ENCODE measurements at places on chromosomes 3 and 15.
A peak's percentile ranks its signal among the peaks of the same experiment; 100 is the strongest.

DNA sequence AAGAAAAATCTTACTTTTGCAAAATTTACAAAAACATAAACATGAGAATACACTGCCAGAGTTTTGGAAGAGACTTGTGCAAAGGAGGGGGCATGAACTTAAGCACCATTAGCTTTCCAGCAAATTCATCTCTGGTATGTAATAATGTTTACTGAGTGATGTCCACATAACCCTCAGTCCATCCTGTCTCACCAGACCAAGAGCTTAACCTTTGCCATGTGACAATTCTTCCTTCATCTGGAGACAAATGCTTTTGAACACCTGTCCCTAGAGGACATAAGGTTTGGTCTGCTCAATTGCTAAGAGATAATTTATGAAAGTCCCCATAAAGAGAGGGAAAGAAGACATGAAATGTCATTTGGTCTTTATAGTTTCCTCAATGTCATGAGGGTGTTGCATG, 412.3 kb downstream of the ERC2 start:
- DNase-seq: no peak

DNA sequence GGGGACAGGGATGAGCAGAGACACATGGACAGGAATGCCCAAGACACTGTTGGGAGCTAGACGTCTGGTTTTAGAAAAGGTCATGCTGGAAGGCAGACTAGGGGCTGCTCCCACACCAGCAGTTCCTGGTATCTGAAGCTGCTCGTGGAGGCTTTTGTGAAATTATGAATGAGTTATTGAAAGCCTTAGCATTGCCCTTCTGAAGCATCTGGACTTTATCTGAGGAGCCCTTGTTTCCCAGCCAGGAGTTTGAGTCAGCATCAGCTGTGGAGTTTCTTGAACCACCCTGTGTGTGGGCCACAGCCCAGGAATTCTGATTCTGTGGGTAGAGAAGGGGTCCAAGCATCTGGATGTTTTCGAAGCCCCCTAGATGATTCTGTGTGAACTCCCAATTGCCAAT, 258.7 kb downstream of the SLCO3A1 start:
- no peak for DNase-seq

GRCh38 chr3:14496351-14496750, 43.8 kb downstream of the GRIP2 start:
- no peak for DNase-seq

DNA sequence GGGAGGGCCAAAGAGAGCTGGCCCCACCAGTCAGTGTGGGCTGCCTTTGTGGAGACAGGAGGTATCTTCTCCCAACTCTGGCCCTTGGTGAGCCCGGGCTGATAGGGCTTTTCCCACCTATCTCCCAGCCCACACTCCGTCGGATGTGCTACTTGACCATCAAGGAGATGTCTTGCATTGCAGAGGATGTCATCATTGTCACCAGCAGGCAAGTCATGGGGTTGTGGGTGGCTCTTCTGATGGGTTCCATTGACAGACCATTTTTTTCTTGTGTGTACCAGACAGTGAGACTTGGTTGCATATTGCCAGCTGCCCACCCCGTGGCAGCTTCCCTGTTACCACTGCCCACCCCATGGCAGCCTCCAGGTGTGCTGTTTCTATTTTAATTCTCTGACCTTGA, 3.3 kb downstream of the COPG1 start:
- DNase-seq: no peak

DNA sequence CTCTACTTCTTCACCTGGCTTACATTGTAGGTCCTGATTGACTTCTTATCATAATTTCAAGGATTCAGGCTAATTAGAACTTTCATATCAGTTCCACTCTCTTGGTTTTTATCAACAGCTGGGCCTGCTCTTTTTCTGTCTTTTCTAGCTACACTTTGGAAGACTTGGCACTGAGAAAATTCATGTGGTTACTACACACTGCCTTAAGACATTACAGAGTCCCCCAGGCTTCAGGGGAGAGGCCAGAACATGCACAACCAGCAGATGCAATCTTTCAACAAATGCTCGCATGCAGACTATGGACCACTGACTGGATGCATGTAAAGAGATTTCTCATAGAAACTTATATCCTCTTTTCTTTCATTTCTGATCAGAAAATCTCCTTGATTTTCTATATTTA, 423.5 kb downstream of the TUSC7 start:
- DNase-seq: no peak

GRCh38 chr3:58333206-58334012, 717 bp downstream of the PXK start:
- DNase-seq: peak; percentile 69

- no peak for DNase-seq
Observed at GRCh38 chr15:80464951-80465625, 60.9 kb downstream of the ARNT2 start.

DNA sequence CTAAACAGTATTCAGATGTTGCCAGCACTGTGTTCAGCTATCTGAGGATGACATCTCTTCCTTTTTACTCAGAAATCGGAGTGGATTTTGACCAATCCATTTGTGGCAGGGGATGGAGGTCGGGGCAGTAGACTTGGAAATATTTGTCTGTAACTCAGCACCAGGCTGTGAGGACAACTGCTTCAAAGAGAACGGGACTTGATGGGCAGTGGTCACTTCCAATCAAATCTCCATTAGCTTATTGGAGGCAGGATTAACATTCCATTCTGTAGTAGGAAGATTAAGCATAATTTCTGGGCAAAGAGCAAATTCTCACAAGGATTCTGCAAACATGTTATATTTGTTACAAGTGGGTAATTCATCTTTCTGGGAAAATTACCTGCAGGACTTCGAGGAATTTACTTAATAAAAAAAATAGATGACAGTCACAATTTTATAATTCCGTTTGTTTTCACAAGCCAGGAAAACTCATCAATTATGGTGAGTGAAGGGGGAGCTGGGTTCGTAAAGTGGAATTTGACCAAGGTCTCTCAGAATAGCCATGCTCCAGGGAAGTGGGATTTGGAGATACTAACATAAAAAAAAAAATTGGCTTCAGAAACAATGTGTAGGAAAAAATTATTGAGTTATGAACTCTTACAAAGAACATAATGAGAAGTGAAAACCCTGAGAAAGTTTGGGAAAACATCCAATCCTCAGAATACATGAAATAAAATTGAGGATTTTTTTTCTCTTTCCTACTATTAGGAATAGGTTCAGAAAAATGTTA, 18.1 kb downstream of the CRABP1 start:
- no peak for DNase-seq

GRCh38 chr15:76840830-76841460, 64.2 kb downstream of the SCAPER start:
- DNase-seq: peak; percentile 51

- DNase-seq: no peak
Observed at GRCh38 chr3:113186566-113186965, 24.8 kb upstream of the BOC start.

GRCh38 chr15:83484636-83485035, 37.5 kb downstream of the SH3GL3 start:
- DNase-seq: no peak

- peak; percentile 71 for DNase-seq
Observed at GRCh38 chr15:68054628-68055223, 611 bp downstream of the PIAS1 start.

All from OCI-M1 (cell line).